Cardiac septum (tissue), 1 donor: ENCODE measurements at places on chromosomes 11 and 22.

- DNase-seq, result no peak
Measured at GRCh38 chr11:71144736-71145135, 107.6 kb downstream of the SHANK2 start.

DNA sequence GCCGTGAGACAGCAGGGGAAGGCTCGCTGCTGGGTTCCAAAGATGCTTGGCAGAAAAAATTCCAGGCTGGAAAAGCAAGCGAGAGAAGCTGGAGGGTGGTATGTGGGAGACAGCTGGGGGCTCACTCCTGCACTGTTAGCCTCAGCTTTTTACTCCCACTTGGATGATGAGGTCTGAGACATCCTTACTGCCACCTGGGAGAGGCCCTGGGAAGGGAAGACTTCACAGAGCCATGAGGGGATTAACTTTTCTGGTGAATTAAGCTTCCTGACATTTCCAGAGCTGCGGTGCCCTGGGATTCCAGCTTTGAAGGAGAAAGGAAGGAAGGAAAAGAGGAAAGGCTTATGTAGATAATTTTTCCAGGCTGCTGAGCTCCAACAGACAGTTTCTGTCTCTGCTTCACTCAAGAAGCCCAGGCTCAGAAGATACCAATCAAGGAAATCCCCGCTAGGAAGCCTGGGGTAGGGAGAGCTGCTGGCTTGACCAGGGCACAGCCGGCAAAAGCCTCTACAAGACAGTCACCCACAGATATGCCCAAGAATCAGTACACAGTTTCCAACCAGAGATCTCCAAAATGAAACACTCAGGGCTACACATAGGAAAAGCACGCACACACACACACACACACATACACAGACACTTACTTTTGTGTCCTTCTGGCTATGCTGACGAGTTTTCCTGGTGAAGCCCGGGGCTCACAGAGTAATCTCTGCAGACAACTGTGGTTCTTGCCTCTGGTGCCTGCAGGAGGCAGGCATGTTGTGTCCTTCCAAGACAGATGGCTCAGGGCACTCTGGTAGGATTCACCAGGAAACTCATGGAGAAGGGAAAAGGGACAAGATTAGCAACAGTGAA lies 907 bp downstream of the MCHR1 start:
- no peak for DNase-seq

GRCh38 chr11:30521297-30522071 lies 64.7 kb downstream of the MPPED2 start:
- DNase-seq, result no peak

GRCh38 chr11:47055534-47055933 lies 119.0 kb downstream of the CSTPP1 start:
- no peak for DNase-seq

GRCh38 chr11:104823657-104824056 lies 74.6 kb downstream of the CASP12 start:
- no peak for DNase-seq

GRCh38 chr11:61671527-61671926 lies 8.7 kb upstream of the DAGLA start:
- DNase-seq, result no peak

- DNase-seq, result no peak
Measured at GRCh38 chr11:87190071-87190470, 152.3 kb downstream of the TMEM135 start.

- no peak for DNase-seq
Measured at GRCh38 chr11:123535401-123535800, 105.3 kb downstream of the GRAMD1B start.
